ENCODE measurements at places on chromosomes 12 and 14. TPM values are rescaled to one million over a fixed set of nuclear protein-coding genes. Genes with fewer than 3 reads are reported as not detected.

Gene GPATCH2L
- total RNA-seq: 32.9 TPM

Gene RNF10
- 106 TPM for total RNA-seq

Gene PTPRR
- total RNA-seq: not detected

Gene FGD4
- total RNA-seq: 6.7 TPM

Gene DPPA3
- not detected for total RNA-seq

Gene EFS
- total RNA-seq: 21.6 TPM

Gene CDC42BPB
- total RNA-seq: 63.6 TPM

Gene OR6C2
- total RNA-seq: not detected

Gene REM2
- total RNA-seq: 0.32 TPM
